ENCODE measurements at places on chromosomes 6 and 20.

DNA sequence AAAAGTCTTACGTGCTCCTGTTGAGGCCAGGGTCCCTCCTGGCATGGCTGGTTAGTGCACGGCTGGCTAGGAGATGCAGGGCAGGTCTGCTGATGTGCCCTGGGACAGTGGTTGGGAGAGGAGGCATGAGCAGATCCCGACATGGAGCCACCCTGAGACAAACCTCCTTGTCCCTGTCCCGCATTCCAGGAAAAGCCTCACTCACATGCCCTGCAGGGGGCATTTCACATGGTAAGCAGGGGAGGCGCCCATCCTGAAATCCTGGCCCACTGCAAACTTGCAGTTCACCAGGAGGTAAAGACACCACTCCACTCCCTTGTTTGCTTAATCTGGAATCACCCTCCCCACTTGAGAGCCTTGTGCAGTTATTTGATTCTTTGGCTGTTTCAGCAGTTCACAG, 116.7 kb upstream of the SLC24A3 start:
- no peak for DNase-seq

DNA sequence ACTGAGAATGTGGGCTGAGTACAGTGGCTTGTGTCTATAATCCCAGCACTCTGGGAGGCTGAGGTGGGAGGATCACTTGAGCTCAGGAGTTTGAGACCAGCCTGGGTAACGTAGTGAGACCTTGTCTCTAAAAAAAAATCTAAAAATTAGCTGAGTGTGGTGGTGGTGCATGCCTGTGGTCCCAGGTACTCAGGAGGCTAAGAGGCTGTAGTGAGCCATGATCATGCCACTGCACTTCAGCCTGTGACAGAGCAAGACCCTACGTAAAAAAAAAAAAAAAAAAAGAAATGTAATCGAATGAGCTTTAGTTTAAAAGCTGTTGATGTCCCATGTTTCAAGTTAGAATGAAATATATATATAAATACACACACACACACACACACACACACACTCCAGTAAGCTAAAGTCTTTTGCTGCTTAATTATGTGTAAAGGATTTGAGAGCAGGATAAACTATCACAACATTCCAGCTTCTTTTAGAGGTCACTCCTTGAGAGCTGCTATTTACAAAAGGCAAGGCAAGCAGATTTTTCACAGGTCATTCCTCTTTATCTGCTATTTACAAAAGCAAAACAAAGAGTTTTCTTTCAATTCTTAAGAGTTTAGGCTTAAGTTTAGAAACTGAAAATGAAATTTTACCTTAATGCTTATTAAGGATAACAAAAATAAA, 4.7 kb upstream of the MICAL1 start:
- DNase-seq = no peak

DNA sequence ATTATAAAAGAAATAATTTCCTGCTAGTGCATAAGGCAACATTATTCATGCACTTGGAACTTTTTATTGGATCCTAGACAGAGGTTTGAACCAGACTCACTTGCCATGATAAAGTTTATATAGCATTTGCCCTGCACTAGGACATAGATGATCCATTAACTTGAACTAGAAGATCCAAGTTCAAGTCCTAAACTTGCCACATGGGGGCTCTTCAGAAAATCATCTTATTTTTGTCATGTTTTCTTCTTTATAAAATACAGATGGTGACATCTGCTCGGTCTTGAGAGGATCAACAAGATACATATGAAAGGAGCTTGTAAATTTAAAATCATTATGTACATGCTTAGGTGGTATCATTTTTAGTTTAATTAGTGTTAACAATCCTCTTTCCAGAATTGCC, 94.5 kb downstream of the SIM1 start:
- DNase-seq = no peak

- DNase-seq = no peak
Observed at GRCh38 chr6:23851522-23851921, 274.5 kb upstream of the NRSN1 start.

DNA sequence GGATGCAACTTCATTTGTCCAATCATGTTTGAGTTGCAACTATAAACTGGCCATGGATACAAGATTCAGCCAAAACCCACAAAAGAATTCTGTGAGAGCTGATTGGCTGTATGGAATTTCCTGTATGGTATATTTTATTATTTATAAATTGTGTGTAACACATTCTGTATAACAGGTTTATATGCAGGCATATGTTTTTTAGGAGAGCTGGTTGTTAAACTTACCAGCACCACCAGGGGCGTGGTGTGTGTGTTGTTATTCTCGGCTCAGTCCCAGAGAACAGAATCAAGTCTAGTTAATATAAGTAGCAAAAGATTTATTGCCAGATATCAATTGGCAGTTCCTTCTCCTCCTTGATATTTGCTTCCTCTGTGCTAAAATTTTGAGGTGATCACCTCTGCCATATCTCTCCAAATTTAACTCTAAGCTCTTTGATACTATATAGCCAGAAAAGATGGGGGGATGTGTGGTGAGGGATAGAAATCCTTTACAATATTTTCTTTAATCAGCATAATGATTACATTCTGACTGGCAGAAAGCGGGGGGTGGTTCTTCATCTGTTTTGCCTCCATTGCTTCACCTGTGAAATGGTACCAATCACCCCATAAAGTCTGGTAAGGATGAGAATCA, 22.9 kb downstream of the CNBD2 start:
- DNase-seq = peak; percentile 70

DNA sequence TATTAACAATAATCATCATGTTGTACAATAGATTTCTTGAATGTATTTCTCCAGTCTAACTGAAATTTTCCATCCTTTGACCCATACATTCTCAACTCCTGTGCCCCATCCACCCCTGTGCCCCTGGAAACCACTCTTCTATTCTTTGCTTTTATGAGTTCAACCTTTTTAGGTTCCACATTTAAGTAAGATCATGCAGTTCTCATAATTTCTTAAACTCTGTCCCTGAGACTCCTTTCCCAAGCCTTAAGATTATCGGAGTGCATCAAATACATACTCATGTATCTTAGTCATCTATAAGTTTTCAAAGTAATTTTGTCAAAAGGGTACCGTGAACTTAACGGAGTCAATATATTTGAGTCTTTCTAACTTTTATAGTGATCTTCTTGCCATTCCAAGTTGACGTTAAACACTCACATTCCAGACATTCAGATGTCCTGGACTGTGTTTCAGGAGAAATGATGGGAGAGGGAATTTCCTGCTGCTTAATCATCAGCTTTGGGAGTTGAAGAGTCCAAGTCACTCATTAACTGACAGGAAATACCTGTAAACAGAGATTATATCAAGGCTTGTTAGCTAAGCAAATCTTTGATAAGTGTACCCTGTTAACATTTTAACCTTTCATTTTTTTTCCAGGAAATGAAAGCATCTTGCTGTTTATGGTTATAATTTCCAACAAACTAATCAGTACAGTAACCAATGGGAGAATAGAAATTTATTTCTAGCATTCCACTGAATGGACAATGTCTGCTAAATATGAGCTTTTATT, 73.3 kb downstream of the ADGRG6 start:
- peak; percentile 63 for DNase-seq

DNA sequence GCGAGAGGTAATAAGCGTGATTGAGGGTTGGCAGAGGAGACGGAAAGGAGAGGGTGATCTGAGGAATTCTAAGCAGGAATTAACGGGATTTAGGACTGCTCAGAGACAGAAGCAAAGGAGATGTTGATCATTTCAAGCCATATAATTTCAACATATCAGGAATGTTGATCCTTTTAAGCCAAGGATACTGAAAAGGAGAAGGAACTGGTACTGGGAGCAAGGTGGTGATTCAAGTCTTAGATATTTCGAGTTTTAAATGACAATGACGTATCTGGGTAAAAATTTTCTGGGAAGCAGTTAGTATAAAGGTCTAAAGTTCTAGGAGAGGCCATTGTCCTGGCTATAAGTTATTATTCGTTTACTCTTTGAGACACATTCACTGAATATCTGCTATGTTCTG, 91.3 kb upstream of the OGFRL1 start:
- DNase-seq = no peak

DNA sequence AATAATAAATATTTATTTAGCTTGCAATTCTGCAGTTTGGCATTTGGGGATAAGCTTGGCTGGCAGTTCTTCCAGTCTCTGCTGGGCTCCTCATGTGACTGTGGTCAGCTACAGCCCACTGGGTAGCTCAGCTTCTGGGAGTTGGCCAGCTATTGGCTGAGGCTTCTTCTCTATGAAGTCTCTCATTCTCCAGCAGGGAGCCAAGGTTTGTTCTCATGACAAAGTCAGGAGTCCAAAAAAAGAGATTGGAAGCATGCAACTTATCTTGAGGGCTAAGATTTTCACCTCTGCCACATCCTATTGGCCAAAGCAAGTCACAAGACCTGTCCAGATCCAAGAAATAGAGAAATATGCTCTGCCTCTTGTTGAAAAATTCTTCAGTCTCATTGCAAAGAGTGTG, 94.6 kb downstream of the SNAP25 start:
- no peak for DNase-seq

DNA sequence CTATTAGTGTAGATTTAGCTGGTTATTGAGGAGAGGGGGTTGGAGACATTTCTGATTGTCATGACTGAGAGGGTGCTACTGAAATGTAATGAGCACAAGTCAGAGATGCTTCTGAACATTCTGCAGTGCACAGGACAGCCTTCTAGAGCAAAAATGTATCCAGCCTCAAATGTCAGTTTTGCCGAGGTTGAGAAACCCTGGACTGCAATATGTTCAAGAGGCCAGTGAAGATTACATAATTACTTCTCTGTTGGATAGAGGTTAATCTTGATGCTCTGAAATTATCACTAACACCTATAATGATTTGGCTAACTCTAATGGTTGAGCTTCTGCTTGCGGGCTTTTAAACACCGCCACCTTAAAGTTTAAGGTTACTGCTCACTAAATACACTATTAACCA, 3.4 kb upstream of the DUSP22 start:
- no peak for DNase-seq

- no peak for DNase-seq
Observed at GRCh38 chr6:144653885-144654505, 368.9 kb downstream of the UTRN start.

- DNase-seq = no peak
Observed at GRCh38 chr6:22667855-22668254, 98.5 kb downstream of the HDGFL1 start.

GRCh38 chr20:41499961-41500725, 118.0 kb downstream of the CHD6 start:
- DNase-seq = no peak

- DNase-seq = no peak
Observed at GRCh38 chr6:119608994-119609393, 259.4 kb upstream of the MAN1A1 start.

- no peak for DNase-seq
Observed at GRCh38 chr6:9606435-9607134, 808.3 kb downstream of the TFAP2A start.

DNA sequence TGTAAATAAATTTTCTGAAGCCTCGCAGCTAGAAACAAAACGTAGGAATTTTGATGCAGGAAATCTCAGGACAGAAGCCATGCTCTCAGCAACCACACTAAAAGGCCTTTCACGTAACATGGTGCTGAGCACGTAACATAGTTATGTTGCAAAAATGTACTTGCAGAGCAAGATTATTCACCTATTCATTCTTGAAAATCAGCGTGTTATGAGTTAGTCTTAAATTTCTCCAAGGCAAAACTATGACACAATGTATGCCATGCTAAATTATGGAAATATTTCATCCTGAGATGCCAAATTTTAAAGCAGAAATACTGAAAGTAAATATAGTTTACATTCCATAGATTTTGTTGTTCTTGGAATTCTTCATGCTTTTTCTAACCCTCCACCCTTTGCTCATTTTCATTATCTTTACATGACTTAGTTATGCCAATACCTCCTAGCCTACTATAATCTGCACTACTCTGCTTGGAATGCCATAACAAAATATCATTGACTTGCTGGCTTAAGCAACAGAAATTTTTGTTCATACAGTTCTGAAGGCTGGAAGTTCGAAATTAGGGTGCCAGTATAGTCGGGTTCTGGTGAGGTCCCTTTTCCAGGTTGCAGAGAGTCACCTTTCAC, 179.8 kb upstream of the BMP5 start:
- no peak for DNase-seq

DNA sequence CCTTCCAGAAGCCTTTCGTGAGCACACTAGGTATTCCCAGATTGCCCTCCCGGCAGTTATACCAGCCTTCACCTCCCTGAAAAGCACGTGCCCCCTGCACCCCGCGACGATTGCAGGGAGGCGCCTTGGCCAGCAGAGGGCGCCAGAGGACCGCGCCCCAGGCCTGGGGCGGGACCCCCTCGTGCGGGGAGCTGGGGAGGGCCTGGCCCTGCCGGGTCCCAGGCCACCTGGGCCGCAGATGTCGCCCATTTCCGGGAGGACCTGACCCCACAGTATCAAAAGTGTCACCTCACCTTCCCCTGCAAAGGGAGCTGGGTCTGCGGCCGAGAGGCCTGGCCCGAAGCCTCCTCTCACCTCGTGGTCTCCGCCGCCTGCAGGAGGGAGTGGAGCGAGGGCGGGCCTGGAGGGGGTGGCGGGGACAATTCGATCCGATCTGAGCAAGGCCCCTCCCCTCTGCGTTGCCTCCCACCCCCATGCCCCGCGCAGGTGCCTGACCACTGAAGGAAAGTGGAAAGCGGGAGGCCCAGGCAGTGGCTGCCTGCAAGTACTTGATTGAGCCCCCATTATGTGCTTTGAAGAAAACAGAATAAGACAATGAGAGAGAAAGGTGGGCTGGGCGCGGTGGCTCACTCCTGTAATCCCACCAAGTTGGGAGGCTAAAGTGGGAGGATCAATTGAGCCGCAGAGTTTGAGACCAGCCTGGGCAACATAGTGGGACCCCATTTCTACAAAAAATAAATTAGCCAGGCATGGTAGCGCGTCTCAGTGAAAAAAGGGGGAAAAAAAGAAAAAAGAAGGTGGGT, 3.5 kb upstream of the SNAI1 start:
- DNase-seq = no peak

- DNase-seq = no peak
Observed at GRCh38 chr6:110853754-110854477, 20.7 kb upstream of the AMD1 start.

GRCh38 chr6:69220375-69220774, 576.4 kb downstream of the LMBRD1 start:
- no peak for DNase-seq

DNA sequence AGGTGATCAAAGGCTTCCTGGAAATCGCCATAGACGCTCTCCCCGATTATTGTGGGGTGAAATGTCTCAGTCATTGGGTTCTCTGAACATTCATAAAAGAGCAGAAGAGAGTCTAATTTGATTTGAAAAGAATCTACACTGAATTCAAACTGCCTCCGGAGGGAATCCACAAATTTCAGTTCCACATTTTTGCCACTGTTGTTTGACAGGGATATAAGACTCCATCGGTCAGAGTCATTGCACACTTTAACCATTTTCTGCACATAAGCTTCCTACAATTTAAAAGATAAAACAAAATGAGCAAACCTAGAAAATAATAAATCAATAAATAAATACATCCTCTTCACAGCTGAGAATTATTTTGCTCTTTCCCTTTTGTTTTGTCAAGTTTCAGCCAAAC, 2.3 kb downstream of the TENT5A start:
- no peak for DNase-seq

GRCh38 chr20:63475209-63475608, 2.8 kb upstream of the KCNQ2 start:
- DNase-seq = peak; percentile 48

- peak; percentile 89 for DNase-seq
Observed at GRCh38 chr20:54133434-54134427, 40.1 kb downstream of the CYP24A1 start.

Measured in COLO829 (cell line).